ENCODE measurements at places on chromosomes 16 and 17. TPM values are rescaled to one million over a fixed set of nuclear protein-coding genes. Genes with fewer than 3 reads are reported as not detected.
A peak's percentile ranks its signal among the peaks of the same experiment; 100 is the strongest.

The IGSF6 gene
- total RNA-seq = under 0.01 TPM

The HIGD1B gene
- not detected for total RNA-seq

- no peak for DNase-seq
Measured at GRCh38 chr17:50594128-50594823, 33.8 kb downstream of the CACNA1G start.

- peak; percentile 55 for DNase-seq
Measured at GRCh38 chr17:292531-293382, 59.9 kb downstream of the RPH3AL start.

- DNase-seq = peak; percentile 77
Measured at GRCh38 chr17:9557161-9557755, 18.4 kb downstream of the STX8 start.

DNA sequence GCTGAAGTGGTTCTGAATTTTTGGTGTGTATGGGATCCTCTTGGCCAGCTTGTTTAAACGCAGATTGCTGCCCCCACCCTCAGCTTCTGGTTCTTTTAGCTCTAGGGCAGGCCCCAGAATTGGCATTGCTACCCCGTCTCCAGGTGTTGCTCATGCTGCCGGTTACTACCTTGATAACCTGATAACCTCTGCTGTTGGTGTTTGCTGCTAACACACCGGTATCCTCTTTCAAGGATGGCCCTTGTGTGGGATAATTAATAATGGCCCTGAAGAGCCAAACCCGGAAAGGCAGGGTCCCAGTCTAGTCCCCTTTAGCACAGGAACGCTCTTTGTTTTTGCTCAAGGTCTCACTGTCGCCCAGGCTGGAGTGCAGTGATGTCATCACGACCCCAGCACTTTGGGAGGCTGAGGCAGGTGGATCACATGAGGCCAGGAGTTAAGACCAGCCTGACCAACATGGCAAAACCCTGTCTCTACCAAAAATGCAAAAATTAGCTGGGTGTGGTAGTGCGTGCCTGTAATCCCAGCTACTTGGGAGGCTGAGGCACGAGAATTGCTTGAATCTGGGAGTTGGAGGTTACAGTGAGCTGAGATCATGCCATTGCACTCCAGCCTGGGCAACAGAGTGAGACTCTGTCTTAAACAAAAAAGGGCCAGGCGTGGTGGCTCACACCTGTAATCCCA lies 1.3 kb upstream of the ST3GAL2 start:
- DNase-seq = peak; percentile 25

DNA sequence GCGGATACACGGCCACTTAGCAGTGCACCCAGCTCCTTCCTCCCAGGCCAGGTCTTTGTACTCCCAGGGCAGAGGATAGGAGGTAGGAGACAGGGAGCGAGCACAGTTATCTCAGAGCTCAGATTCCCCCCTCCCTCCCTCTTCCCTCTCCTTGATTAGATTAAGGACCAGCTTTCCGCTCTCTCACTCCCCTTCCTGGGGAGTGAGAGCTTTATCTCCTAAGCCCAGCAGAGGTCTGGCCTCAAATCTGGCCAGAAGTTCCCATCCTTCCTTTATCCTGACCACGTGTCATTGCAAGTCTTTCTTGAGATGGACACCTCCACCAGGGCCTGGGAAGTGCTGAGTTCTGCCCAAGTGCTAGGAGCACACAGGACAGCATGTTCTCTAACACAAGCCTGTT lies 5.1 kb downstream of the ARL4D start:
- DNase-seq = no peak

The GAST gene
- not detected for total RNA-seq

- DNase-seq = peak; percentile 91
Measured at GRCh38 chr16:30399435-30400186, 4.4 kb downstream of the ZNF48 start.

DNA sequence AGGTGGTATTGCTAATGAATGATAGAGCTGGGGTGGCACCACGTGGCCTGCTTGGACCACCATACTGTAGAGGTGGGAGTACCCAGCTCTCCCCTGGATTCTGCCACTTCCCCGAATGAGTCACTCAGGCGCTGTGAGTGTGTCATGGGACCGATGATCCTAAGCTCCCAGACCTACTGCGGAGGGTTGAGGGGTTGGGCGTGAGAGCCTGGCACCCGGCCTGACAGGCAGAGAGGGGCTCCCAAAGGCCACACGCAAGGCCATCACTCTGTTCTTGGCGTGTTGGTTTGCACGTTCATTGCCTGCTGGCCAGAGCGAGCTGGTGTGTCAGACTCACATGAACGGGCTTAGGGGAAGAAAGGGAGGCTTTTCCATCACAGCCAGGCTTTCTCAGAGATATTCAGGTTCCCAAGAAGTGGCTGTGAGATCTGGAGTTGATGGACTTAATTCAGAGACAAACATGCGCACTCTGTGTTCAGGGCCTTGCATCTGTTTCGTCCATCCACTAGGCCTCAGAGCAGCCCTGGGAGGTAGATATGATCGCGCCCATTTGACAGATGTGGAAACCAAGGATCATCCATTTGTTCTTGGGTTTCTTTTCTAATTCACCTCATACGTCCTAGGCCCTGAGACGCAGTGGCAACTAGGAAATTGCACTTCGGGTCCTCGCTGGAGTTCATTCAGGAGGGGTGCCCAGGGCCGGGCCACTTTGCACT lies 41.4 kb downstream of the CMIP start:
- peak; percentile 88 for DNase-seq

The TBC1D3G gene
- not detected for total RNA-seq

- no peak for DNase-seq
Measured at GRCh38 chr16:72201387-72201786, 29.4 kb upstream of the PMFBP1 start.

GRCh38 chr17:3641717-3642486 lies 5.3 kb downstream of the CTNS start:
- peak; percentile 67 for DNase-seq

The CES1 gene
- total RNA-seq = 5.6 TPM

The TRIM65 gene
- total RNA-seq = 22.8 TPM

DNA sequence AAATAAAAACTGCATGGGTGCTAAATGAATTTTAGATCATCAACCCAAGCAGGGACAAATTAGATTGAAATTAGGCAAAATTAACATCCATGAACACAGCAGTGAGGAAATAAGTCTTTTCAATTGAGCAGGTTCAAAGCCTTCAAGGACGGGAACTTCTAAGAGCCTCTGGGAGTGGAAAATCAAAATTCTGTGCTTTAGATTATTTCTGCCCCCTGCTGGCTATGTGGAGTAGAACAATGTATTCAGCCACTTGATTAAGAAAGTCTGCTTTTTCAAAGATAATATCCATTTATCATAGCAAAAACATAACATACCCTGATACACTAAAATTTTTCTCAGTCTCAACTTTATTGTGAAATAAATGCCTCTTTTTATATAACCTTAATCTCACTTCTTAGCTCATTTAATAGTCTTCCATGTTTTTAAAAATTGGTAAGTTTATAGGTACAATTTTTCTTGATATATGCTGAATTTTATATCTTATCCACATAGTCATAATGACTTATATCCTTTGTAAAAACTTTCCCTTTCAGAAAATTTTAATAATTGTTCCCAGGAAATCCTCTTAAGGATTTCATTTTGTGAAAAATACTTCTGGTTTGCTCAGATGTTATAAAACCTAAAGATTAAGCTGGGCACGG lies 28.1 kb upstream of the NOL11 start:
- DNase-seq = peak; percentile 84

DNA sequence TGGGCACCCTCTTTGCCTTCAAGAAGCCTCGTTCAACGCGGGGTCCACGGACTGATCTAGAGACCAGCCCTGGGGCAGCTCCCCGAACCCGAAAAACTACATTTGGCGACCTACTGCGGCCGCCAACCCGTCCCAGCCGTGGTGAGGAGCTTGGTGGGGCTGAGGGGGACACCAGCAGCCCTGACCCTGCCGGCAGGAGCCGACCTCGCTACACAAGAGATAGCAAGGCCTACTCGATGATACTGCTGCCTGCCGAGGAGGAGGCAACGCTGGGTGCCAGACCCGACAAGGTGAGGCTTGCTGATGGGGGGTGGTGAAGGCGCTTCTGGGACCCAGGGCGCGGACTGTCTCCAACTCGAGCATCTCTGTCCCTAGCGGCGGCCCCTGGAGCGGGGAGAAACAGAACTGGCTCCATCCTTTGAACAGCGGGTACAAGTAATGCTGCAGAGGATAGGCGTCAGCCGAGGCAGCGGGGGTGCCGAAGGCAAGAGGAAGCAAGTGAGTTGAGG lies 5.6 kb downstream of the ACD start:
- peak; percentile 92 for DNase-seq

DNA sequence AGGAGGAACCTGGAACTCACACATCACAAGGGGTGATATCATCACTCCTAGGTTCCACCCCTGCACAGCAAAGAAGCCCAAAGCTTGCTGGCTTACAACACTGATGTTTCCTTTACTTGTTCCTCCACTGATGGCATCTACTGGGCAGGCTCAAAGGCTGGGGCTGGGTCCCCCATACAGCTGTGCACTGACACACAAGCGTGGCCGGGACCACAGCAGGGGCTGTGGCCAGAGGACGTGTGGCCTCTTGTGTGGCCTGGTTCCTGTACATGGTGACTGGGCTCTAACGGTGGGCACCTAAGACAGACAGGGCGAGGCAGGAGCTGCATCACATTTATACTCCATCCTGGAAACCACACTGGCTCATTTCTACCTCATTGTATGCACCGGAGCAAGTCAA lies 264.4 kb upstream of the FOXF1 start:
- DNase-seq = no peak

GRCh38 chr17:34813290-34813689 lies 148.0 kb downstream of the CCT6B start:
- DNase-seq = no peak

The GPRC5C gene
- 2.9 TPM for total RNA-seq

The DPEP2 gene
- total RNA-seq = not detected

DNA sequence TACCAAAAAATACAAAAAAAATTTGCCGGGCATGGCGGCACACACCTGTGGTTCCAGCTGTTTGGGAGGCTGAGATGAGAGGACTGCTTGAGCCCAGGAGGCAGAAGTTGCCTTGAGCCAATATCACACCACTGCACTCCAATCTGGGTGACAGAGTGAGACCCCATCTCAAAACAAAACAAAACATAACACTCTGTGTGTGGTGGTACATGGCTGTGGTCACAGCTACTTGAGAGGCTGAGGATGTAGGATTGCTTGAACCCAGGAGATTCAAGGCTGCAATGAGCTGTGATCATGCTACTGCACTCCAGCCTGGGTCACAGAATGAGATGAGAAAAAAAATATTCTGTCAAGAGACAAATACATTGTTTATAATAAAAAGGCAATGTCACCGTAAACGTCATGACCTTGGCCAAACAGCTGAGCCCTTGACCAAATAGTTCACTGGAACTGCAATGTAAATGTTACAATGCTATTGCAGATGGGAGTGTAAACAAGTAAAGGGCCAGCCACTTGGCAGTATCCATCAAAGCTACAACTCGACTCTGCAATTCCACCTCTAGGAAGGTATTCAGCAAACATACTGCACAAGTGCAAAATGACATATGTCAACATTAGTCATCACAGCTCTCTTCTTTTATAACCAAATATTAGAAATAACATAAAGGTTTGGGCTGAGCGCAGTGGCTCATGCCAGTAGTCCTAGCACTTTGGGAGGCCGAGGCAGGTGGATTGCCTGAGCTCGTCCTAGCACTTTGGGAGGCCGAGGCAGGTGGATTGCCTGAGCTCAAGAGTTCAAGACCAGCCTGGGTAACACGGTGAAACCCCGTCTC lies 16.9 kb downstream of the EARS2 start:
- no peak for DNase-seq

The RILP gene
- 11.6 TPM for total RNA-seq

DNA sequence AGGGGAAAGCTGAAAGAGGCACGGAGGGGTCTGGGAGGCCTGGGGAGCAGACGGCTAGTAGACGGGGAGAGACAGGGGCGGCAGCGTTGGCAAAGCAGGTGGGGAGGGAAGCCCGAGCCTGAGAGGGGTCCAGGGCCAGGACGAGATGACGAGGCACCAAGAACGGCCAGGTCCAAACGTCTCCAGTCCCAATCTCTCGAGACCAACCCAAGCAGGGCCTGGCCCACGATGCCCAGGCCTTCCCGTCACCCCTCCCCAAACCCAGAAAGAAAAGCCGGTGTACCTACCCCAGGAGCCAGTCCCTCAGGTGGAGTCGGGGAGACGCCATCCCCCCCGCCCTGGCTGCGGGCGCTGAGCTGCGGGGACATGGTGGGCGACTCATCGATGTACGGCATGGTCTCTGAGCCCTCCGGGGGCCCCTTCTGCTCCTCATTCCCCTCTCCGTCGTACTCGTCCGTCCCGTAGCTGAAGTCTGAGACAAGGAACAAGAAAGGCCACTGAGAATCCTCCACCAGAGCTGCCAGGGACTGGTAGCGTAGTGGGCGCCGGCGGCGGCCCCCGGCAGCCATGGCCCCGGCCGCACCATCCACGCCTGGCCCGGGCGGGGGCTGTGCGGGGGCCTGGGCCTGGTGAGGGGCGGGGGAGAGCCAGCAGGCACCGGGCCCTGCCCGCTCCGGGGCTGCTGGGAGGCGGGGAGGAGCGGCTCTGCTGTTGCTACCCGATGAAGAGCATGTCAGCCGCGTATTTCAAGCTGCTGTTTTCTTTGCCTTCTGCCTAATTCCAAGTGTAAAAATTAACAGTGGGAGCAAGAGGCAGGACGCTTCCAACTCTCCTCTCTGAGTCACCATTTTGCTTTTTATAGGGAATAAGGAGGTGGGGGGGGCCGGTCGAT lies 54.6 kb downstream of the ABR start:
- DNase-seq = peak; percentile 77

- peak; percentile 4 for DNase-seq
Measured at GRCh38 chr17:70624211-70624610, 454.9 kb downstream of the KCNJ2 start.

DNA sequence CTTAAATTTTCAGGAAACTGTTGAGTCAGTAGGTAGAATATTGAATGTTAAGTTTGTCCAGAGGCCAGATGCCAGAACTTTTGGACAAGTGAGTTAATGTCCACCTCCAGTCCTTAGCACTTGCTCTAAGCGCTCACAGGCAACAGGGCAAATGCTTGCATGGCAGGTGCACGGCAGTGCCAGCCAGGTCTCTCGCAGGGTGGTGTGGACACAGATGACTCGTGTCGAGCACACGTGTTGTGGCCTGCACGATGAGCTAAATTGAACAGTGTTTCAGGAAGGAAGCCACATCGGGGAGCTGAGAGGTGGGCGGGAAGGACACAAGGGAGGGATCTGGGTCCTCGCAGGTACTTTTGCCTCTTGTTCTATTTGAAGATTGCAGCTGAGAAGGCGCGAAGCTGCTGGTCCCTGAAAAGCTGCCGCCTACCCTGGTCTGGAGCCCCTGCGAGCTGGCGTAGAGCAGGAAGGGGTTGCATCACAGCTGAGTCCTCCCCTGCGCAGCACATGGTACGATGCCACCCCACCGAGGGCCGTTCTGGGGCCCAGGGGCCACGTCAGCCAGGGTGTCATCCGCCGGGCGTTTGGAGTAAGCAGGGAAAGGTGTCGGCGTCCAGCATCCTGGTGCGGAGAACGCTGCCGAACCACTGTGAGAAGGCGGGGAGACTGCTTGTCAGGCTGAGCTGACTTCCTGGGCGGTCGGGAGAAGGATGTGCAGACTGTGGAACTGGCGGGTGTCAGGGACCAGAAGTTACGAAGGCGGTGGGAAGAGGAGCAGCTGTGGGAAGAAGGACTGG lies 6.3 kb downstream of the RAB40C start:
- DNase-seq = peak; percentile 80

GRCh38 chr17:55625521-55625920 lies 97.1 kb downstream of the TMEM100 start:
- no peak for DNase-seq

- DNase-seq = peak; percentile 75
Measured at GRCh38 chr17:21302711-21303425, 18.4 kb downstream of the MAP2K3 start.

The UNC45B gene
- total RNA-seq = not detected

Data from osteoblast (primary cell).